ENCODE measurements at places on chromosomes 1 and 21. TPM values are rescaled to one million over a fixed set of nuclear protein-coding genes. Genes with fewer than 3 reads are reported as not detected.

- no peak overlapping the region for H3K4me3 ChIP-seq
- no peaks in the 10 kb centered on the region for H3K36me3 ChIP-seq
- H3K27me3 ChIP-seq: no peaks in the 10 kb centered on the region
- peak; percentile 39 for DNase-seq
These were observed 128.0 kb upstream of the IRF2BP2 start for GRCh38 chr1:234737967-234738314.

IFI16 gene
- total RNA-seq: 22.0 TPM

GREM2 gene
- 2.0 TPM for total RNA-seq

AKNAD1 gene
- total RNA-seq: 1.2 TPM

- no peaks in the 10 kb centered on the region for H3K4me1 ChIP-seq
- no peaks in the 10 kb centered on the region for H3K27me3 ChIP-seq
- peaks cover 50% of the 10 kb centered on the region for H3K36me3 ChIP-seq
- no peak for DNase-seq
- H3K4me3 ChIP-seq: no peak overlapping the region
- H3K27ac ChIP-seq: no peak overlapping the region
These were observed 104.7 kb downstream of the POFUT2 start for GRCh38 chr21:45182958-45183357.

LCE6A gene
- total RNA-seq: not detected

TRIM46 gene
- total RNA-seq: 0.22 TPM

GRCh38 chr1:3319874-3320245, 134.6 kb upstream of the ARHGEF16 start:
- no peak overlapping the region for H3K27ac ChIP-seq
- no peaks in the 10 kb centered on the region for H3K36me3 ChIP-seq
- H3K4me3 ChIP-seq: no peak overlapping the region

PHACTR4 gene
- total RNA-seq: 10.3 TPM

- H3K27me3 ChIP-seq: no peaks in the 10 kb centered on the region
- no peak for DNase-seq
- H3K36me3 ChIP-seq: no peaks in the 10 kb centered on the region
- H3K27ac ChIP-seq: no peak overlapping the region
- H3K4me1 ChIP-seq: no peaks in the 10 kb centered on the region
These were observed 78.4 kb upstream of the S1PR1 start for GRCh38 chr1:101158424-101158823.

MORC3 gene
- 51.6 TPM for total RNA-seq

LHX4 gene
- 0.04 TPM for total RNA-seq

DNA sequence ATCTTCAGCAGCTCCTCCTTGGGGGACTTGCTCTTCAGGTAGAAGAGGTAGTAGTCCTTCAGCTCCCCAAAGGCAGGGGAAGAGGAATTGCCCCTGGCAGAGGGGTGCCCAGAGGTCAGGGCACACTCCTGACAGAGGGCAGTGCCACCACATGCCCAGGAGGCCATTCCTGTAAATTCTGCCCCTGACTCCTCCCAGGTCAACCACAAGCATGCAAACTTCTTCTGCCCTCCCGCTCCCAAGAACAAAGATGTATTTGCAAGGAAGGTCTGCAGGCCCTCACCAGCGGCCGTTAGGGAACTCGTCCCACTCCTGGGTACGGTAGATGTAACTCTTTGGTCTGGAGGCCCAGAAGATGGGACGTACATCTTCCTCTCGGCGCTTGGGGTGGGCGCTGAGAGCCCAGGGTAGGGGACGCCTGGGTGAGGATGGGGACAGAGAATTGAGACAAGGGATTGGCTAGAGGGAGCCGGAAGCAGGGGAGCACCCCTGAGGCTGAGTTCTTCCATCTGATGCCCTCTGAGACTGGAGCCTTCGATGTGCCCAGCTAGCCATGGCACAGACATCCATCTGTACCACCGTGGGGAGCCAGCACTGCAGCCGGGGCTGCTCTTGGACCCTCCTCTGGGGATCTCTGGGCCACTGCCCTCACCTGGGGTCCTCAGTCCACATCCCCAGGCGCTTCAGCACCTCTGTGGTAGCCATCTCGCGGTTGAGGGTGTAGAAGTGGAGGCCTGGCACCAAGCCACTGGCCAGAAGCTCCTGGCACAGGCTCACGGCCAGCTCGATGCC, 11.1 kb downstream of the MTHFR start:
- DNase-seq: no peak
- peaks cover 81% of the 10 kb centered on the region for H3K36me3 ChIP-seq

PSEN2 gene
- total RNA-seq: 136 TPM

- no peak overlapping the region for H3K27ac ChIP-seq
- no peak overlapping the region for H3K4me3 ChIP-seq
- H3K27me3 ChIP-seq: peaks cover 10% of the 10 kb centered on the region
- H3K4me1 ChIP-seq: no peaks in the 10 kb centered on the region
- no peaks in the 10 kb centered on the region for H3K36me3 ChIP-seq
These were observed 280.3 kb upstream of the POU3F1 start for GRCh38 chr1:38326856-38327255.

DNA sequence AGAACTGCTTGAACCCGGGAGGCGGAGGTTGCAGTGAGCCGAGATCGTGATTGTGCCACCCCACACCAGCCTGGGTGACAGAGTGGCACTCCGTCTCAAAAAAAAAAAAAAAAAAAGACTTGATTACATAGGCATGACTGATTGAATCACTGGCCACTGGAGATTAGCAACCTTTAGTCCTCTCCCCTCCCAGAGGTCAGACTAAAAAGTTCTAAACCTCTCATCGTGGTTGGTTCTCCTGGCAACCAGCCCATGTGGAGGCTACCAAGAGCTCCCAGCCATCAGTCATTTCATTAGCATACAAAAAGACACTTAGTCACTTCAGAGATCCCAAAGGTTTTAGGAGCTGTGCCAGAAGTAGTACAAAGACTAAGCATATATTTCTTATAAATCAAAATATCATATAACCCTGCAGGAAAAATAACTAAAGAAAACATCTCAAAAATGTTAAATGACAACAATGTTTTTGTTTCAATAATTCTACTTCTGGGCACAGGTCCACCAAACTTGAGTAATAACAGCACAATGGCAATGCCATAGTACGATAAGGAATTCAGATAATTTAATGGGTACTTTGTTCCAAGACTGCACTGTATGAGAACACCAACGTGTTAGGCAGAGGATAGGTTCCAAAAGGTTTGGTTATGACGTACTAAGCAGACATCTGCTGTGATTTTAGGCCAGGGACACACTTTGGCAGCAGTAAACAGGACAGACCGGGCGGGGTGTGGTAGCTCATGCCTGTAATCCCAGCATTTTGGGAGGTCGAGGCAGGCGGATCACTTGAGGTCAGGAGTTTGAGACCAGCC, 18.1 kb downstream of the USP48 start:
- peaks cover 11% of the 10 kb centered on the region for H3K4me1 ChIP-seq
- no peak overlapping the region for H3K4me3 ChIP-seq
- peaks cover 3% of the 10 kb centered on the region for H3K36me3 ChIP-seq
- peak; percentile 54 for DNase-seq
- H3K27ac ChIP-seq: peak overlapping the region; percentile 20
- H3K27me3 ChIP-seq: no peaks in the 10 kb centered on the region

MYCL gene
- 2.4 TPM for total RNA-seq

- peaks cover 18% of the 10 kb centered on the region for H3K4me1 ChIP-seq
- H3K4me3 ChIP-seq: no peak overlapping the region
- no peaks in the 10 kb centered on the region for H3K36me3 ChIP-seq
- no peak for DNase-seq
- H3K27ac ChIP-seq: no peak overlapping the region
These were observed 97.6 kb upstream of the VANGL1 start for GRCh38 chr1:115544131-115544530.

DNA sequence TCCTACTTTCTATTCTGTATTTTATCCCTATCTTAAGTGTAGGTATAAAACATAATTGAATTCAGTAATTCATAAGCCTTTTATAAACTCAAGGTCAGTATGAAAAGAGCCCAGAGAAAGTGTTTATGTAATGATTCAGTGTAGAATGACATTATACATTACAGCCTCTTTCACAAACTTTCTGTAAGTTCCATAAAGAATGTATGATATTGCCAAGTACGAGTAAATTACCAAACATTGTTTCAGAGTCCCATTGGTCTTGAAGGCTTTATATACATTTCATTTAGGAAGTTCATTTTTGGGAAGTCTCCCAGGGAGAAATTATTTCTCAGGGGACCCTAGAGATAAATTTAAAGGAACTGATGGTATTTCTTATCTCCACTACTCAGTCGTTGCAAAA, 37.8 kb upstream of the VAMP3 start:
- no peak overlapping the region for H3K4me3 ChIP-seq
- no peaks in the 10 kb centered on the region for H3K4me1 ChIP-seq
- no peak for DNase-seq
- H3K36me3 ChIP-seq: peaks cover 18% of the 10 kb centered on the region
- no peak overlapping the region for H3K27ac ChIP-seq
- no peaks in the 10 kb centered on the region for H3K27me3 ChIP-seq

DNA sequence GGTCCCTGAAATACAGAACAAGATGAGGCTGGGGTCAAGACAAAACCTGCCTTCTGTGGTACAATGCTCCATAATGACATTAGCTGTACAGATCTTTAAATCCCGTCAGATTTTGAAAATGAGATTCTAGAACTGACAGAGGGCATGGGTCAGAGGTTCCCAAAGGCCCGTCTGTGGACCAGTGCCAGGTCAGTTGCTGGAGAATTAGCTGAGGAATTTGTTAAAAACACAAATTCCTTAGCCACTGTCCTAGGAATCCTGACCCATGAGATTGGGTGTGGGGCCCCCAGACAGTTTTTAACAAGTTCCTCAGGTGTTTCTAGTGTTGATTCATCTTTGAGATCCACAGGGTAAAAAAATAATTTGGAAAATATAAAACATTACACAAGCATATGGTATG, 97.0 kb downstream of the SIPA1L2 start:
- H3K36me3 ChIP-seq: peaks cover 3% of the 10 kb centered on the region
- H3K4me1 ChIP-seq: peaks cover 2% of the 10 kb centered on the region
- no peak overlapping the region for H3K27ac ChIP-seq
- H3K4me3 ChIP-seq: no peak overlapping the region
- no peak for DNase-seq

BTG2 gene
- total RNA-seq: 60.3 TPM

DNA sequence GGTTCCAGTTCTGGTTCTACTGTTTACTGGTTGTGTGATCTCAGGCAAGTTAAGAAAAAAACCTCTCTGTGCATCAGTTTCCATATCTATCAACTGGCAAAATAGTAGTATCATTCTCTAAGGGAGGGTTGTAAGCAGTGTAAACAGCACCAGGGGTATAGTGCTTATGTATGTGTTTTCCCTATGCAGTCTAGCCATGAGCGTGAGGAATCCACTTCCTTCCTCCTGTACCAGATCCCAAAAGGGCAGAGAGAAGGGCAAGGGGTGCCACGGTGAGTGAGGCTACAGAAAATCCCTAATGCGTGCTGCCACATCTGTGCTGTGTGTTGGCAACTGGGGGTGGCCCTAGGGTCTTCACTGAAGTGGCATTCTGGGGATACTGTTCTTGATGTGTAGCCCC, 18.4 kb upstream of the RNF19B start:
- H3K27ac ChIP-seq: no peak overlapping the region
- H3K4me3 ChIP-seq: no peak overlapping the region
- DNase-seq: no peak
- peaks cover 4% of the 10 kb centered on the region for H3K4me1 ChIP-seq
- no peaks in the 10 kb centered on the region for H3K27me3 ChIP-seq

DNA sequence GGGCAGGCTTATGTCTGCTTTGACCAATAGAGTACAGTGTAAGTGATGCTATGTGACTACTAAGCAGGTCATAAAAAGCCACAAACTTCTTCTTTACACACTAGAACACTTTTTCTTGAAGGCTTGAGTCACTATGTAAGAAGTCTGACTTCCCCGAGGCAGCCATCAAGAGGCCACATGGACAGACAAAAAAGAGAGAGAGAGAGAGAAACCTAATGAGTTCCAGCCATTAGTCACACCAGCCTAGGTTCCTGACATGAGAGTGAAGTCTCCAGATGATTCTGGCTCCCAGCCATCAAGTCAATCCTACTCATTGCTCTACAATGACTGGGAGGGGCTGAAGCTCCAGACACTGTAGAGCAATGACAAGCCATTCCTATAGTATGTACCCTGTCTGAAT, 101.4 kb downstream of the LHX9 start:
- DNase-seq: no peak
- H3K4me1 ChIP-seq: no peaks in the 10 kb centered on the region
- H3K27me3 ChIP-seq: no peaks in the 10 kb centered on the region
- no peak overlapping the region for H3K27ac ChIP-seq

GRCh38 chr1:212291505-212292134, 6.4 kb downstream of the PPP2R5A start:
- H3K4me1 ChIP-seq: peaks cover 5% of the 10 kb centered on the region
- H3K36me3 ChIP-seq: no peaks in the 10 kb centered on the region
- H3K27me3 ChIP-seq: no peaks in the 10 kb centered on the region
- peak; percentile 68 for DNase-seq
- no peak overlapping the region for H3K27ac ChIP-seq

SLC9C2 gene
- not detected for total RNA-seq

DNA sequence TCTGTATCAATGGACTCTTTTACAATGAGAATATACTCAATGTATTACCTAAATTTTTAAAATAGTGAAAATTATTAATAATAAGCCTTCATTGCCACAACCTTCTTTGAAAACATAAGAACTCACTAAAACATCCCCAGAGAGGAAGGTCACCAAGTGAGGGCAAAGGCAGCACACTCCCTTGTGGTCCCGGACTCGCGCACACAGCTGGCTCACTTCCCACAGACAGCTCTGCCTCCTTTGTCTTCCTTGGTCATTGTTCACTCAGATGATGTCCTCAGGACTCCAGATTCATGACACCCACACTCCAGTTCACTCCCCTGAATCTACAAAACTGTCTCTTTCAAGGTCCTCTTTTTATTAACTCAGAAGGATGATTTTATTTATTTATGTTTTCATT, 19.2 kb upstream of the UBR4 start:
- no peaks in the 10 kb centered on the region for H3K27me3 ChIP-seq
- no peaks in the 10 kb centered on the region for H3K4me1 ChIP-seq
- DNase-seq: no peak
- H3K4me3 ChIP-seq: no peak overlapping the region

- no peak overlapping the region for H3K27ac ChIP-seq
- no peaks in the 10 kb centered on the region for H3K4me1 ChIP-seq
- peak; percentile 9 for DNase-seq
- no peaks in the 10 kb centered on the region for H3K36me3 ChIP-seq
- no peak overlapping the region for H3K4me3 ChIP-seq
These were observed 145.3 kb upstream of the NCAM2 start for GRCh38 chr21:20852866-20853265.
